ENCODE measurements at places on chromosomes 16 and 17.

- no peak for DNase-seq
Measured at GRCh38 chr16:9251026-9251425, 159.6 kb downstream of the HAPSTR1 start.

GRCh38 chr17:40060887-40061608, 1.7 kb upstream of the THRA start:
- DNase-seq: no peak

- no peak for DNase-seq
Measured at GRCh38 chr16:19563377-19563776, 7.9 kb downstream of the VPS35L start.

- DNase-seq: no peak
Measured at GRCh38 chr17:75020331-75021110, 8.1 kb downstream of the MRPL58 start.

GRCh38 chr17:55845385-55845784, 94.5 kb downstream of the PCTP start:
- no peak for DNase-seq

- DNase-seq: no peak
Measured at GRCh38 chr16:56221995-56222394, 30.7 kb downstream of the GNAO1 start.

GRCh38 chr17:81438007-81438659, 42.9 kb downstream of the BAHCC1 start:
- DNase-seq: no peak

- peak; percentile 46 for DNase-seq
Measured at GRCh38 chr16:81873843-81874752, 95.0 kb downstream of the PLCG2 start.

DNA sequence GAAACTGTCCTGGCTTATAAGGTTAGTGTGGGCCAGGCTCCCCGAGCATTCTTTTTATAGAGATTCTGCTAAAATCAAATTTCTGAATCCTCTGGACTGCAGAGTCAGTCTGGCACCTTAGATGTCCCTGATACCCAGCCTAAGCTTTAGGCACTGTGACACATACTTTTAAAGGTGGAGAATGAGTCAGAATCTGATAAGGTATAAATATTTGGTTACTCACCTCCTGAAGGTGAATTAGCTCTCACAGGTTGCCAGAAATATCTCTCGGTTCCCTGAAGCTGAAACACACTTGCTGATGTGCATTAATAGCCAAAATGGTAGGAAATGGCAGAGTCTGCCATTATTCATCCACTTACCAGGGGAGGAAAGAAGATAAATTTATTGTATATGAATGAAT, 446.9 kb downstream of the UTP18 start:
- DNase-seq: no peak

- DNase-seq: no peak
Measured at GRCh38 chr17:2990396-2990795, 73.0 kb downstream of the OR1D5 start.

DNA sequence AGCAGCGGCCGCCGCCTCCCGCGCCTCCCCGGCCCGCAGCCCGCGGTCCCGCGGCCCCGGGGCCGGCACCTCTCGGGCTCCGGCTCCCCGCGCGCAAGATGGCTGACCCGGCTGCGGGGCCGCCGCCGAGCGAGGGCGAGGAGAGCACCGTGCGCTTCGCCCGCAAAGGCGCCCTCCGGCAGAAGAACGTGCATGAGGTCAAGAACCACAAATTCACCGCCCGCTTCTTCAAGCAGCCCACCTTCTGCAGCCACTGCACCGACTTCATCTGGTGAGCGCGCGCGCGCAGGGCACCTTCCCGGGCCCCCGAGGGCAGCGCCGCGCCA, 258 bp downstream of the PRKCB start:
- no peak for DNase-seq

- no peak for DNase-seq
Measured at GRCh38 chr17:76751416-76751993, 13.6 kb downstream of the MFSD11 start.

DNA sequence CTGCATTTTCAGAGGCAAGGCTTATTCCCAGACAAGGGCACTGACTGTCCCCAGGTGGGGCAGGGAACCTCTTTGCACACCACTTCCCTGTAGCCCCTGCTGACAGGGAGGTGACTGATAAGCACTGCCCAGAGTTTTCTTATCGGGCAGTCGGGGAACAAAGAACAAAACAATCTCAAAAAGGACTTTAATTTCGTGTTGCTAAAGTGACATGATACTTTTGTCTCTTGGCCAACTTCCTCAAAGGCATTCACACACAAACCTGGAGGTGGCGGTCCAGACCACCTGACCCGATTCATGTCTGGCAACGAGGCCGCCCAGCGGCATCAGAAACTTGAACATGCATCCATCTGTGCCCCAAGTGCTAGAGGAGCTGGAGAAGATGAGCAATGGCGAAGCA, 28.9 kb downstream of the ZDHHC7 start:
- no peak for DNase-seq

GRCh38 chr17:82486231-82487094, 27.9 kb downstream of the NARF start:
- DNase-seq: no peak

- no peak for DNase-seq
Measured at GRCh38 chr17:78053777-78054468, 74.6 kb downstream of the TMC6 start.

DNA sequence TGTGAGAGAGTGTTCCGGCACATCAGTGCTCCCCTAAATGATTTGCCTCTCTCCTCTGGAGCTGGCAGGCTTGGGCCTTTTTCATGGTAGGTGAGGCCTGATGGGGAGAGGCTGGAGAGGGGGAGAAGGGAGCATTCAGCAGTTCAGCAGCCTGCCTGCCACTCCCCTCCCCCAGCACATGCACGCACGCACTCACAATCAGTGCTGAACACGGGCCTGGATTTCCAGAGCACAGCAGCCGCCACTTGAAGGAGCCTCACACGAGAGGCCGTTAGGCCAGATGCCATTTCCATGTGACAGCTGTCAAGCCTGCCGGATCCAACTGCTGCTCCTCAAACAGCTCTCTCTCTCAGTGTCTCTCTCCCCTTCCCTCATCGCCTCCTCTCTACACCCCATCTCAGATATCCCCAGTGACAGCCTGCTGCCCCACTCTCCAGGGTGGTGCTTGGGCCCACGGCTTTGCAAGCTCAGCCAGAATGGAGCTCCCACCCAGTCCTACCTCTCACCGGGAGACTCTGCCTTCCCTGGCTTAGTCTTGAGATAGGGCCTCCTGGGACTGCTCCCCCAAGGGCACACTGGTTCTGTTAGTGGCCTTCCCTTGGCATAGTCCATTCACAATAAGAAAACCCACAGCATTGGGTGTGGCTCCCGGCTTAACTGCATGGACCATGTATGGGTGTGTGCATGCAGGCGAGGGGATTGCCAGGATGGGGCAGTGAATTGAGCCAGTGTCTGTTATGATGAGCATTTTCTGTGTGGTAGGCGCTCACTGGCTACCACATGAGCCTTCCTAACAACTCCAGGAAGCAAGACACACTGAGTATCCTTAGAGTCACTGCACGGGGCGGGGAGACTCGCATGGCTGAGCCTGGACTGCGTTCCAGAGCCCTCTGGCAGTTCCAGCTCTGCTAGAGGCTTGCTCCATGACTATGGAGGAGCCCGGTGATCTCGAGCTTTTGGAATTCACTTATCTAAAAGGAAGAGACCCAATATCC, 226.2 kb downstream of the CCDC182 start:
- no peak for DNase-seq

DNA sequence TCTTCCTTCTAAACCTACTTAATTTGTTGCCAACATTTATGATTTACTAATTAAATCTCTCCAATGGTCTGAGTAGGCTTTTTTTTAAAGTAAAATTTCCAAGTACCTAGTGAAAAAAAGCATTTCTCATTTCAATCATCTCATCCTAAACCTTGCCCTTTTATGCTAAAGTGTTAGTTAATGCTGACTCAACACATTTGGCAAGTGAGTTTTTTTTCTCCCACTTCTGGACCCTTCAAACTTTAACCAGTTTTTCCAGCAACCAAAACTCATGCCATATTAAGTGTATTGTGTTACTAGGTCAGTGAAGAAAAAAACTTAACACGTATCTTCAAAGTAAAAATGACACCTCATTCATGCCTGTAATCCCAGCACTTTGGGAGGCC, 5.3 kb downstream of the AP1G1 start:
- DNase-seq: no peak

- DNase-seq: no peak
Measured at GRCh38 chr16:5704271-5704670, 606.7 kb upstream of the EEF2KMT start.

DNA sequence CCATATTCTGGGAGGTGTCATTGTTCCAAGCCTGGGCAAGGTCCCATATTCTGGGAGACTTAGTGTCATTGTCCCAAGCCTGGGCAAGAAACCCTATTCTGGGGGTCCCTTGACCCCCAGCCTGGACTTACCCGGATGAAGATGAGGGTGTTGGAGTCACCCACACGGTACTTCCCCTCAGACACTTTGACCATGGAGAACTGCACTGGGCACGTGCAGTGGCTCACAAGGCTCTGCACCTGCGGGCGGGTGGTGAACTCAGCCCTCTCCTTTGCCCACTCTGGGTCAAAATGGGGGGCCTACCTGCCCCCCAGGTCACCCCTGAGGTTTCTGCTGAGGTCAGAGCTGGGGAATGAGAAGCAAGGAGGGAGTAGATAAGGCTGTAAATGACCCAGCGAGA, 4.1 kb downstream of the GAS2L2 start:
- DNase-seq: no peak

GRCh38 chr17:73396431-73397277, 84.9 kb upstream of the CDC42EP4 start:
- no peak for DNase-seq

GRCh38 chr16:2056077-2056476, 8.3 kb downstream of the TSC2 start:
- no peak for DNase-seq

DNA sequence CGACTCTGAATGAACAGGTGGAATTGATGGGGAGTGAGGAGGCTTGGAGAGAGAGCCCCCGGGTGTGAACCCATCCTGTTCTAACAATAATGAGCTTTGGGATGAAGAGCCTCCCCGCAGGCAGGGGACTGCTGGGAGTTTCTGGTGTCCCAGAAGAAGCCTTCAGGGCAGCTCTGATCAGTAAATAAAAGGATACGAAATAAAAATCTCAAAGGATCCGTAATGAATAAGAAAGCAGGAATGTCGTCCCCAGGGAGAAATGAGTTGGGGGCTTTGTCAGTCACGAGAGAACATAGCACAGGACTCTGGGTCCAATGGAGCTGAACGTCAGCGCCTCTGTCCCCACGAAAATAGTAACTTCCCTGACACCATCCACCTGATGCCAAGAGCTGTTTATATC, 113.4 kb downstream of the PITPNC1 start:
- no peak for DNase-seq

- no peak for DNase-seq
Measured at GRCh38 chr17:77894126-77894956, 64.2 kb upstream of the TNRC6C start.

DNA sequence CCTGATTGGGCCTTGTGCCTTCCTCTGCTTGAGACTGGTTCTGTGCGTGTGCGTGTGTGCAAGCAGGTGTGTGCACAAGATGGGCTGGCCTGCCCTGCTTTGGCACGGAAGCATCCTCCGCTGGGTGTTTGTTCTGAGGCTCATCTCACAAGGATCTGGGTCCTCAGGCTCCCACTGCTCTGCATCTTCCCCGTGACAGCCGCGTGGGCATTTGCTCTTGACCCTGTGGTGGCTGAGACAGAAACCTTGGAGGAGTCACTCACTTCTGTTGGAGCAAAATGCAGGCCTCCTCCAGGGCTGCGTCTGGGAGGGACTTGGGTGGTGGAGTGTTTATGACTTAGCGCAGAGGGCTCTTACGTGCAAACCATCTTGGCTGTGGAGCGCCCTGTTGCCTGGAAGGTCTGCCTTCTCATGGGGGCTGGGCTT, 119.2 kb downstream of the RPTOR start:
- no peak for DNase-seq

GRCh38 chr17:69962436-69962995, 112.5 kb upstream of the KCNJ16 start:
- DNase-seq: no peak

- DNase-seq: no peak
Measured at GRCh38 chr16:4309833-4310266, 6.0 kb upstream of the GLIS2 start.

- no peak for DNase-seq
Measured at GRCh38 chr17:57275071-57275764, 18.9 kb downstream of the MSI2 start.

GRCh38 chr17:74592087-74592990, at the start of gene CD300LD:
Gene CD300LD (minus strand): TSS chr17:74592283. CDS start chr17:74592202, 81 bp downstream.
- peak; percentile 37 for DNase-seq

DNA sequence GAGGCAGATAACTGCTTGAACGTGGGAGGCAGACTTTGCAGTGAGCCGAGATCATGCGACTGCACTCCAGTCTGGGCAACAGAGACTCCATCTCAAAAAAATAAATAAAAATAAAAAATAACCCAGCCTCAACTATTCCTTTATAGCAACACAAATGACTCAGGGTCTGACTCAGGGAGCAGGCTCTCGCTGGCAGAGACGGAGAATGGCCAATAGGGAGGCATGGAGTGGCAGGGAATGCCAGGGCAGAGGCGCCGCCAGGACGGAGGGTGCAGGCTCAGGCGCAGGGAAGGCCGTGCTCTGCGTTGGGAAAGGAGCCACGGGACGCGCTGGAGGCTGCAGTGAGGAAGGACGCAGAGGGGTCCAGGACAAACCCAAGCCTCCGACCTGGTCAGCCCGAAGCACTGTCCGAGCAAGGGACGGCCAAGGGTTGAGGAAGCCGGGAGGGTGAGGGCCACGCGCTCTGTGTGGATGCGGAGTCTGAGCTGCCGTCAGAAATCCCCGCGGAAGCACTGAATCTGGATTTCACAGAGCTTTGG, 40.3 kb downstream of the PKD1 start:
- no peak for DNase-seq

DNA sequence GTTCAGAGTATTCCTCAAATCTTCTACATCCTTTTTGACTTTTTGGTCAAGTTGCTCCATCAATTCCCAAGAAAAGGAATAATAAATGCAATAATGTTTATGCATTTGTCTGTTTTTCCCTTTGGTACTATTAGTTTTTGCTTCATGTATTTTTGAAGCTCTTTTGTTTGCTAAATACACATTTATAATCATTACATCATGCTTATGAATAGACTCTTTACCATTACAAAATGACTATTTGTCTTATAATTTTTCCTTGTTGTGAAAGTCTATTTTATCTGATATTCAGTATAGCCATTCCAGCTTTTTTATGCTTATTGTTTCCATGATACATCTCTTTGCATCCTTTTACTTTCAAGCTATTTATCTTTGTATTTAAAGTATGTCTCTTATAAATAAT, 41.2 kb downstream of the CEP112 start:
- DNase-seq: no peak

DNA sequence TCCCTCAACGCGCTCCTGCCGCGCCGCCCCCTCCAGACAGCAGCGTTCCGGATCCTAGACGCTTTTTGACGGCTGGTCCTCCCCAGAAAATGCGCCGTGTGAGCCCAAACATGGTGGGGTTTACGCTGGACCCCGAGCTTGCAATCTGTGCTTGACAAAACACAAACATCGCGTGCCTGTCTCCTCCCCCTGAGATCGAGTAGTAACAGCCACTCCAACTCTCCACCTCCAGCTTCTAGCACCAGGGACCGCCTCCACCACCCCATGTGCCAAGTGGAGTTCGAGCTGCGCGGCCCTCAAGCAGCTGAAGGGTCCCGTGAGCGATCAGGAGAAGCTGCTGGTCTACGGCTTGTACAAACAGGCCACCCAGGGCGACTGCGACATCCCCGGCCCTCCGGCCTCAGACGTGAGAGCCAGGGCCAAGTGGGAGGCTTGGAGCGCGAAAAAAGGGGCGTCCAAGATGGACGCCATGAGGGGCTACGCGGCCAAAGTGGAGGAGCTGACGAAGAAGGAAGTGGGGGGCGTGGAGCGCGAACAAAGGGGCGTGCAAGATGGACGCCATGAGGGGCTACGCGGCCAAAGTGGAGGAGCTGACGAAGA, 656 bp upstream of the GEMIN4 start:
- DNase-seq: no peak

- DNase-seq: no peak
Measured at GRCh38 chr17:48570325-48571023, 7.7 kb downstream of the HOXB4 start.

All from KG1 (cell line).